ENCODE measurements at places on chromosomes 5 and 9.
A peak's percentile ranks its signal among the peaks of the same experiment; 100 is the strongest.

DNA sequence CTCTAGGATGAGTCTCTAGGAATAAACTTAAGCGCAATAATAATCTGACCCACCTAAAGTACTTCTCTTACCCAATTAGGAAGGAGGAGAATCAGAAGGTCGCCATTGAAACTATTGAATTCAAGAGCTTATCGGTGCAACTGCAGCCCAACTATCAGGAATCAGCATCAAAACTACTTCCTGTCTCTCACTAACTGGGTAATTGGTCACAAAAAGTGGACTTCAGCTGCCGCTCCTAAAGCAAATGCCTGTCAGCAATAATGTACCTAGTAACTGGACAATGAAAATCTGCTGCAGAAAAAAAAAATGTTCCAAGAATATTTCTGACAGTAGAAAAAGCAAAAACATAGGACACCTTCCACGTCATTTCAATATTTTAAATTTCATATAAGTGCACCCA lies 3.3 kb downstream of the OR1L8 start:
- DNase-seq, result no peak

DNA sequence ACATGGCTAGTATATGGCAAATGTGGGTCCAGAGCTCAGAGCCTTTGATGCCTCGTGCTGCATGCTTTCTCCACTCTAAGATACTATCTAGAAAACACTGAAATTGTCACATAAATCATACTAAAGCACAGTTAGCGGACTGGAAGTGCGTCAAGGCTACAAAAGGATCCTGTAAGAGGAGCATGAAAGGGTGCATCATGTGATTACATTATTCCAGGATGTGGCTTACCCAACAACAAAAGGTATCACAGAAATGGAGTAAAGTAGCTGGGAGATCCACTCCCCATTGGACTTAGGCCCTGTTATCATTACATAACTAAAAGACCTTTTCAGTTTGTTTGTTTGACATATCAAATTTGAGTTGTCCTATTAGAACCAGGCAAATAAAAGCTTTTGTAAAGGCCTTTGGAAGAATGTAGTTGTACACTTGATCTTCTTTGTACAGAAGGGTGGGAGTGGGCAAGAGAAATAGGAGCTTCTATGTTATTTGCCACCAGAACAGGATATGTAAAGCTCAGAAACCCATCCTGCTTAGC lies 6.9 kb downstream of the SLC31A1 start:
- DNase-seq, result no peak

DNA sequence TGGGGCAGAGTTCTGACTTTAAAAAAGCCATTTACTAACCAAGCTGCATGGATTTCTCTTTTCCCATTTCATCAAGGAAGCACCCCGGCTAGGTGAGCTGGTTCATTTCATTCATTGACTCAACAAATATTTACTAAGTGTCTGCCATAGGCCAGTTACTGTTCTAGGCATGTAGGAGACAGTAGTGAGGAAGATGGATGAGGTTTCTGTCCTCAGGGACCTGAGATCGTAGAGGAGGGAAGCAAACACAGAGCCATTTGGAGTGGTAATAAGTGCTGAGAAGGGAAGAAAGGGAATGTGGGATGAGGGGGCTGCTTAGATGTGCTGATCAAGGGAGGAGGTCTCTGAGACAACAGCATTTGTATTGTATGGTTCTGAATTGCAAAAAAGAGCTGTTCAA lies 120.4 kb downstream of the C9orf152 start:
- DNase-seq, result no peak

- DNase-seq, result no peak
Observed at GRCh38 chr5:153783362-153783658, 255.4 kb downstream of the FAM114A2 start.

DNA sequence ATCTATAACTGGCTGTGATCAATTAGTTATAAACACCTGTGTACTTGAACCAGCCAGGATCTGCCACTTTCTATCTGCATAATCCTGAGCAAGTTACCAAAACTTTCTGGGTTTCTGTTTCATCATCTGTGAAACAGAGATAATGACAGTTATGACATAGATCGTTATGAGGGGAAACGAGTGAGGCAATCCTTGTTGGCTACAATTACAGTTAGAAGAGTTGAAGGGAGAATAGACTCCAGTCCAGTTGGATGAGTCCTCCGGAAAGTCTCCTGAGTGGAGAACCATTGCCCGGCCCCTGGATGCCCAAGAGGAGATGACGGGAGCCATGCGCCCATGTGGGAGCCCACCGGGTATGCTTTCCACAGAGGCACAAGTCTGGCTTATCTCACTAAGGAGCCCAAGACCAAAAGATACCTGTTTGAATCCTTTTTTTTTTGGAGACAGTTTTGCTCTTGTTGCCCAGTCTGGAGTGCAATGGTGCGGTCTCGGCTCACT lies 4.5 kb downstream of the PDE6A start:
- no peak for DNase-seq

DNA sequence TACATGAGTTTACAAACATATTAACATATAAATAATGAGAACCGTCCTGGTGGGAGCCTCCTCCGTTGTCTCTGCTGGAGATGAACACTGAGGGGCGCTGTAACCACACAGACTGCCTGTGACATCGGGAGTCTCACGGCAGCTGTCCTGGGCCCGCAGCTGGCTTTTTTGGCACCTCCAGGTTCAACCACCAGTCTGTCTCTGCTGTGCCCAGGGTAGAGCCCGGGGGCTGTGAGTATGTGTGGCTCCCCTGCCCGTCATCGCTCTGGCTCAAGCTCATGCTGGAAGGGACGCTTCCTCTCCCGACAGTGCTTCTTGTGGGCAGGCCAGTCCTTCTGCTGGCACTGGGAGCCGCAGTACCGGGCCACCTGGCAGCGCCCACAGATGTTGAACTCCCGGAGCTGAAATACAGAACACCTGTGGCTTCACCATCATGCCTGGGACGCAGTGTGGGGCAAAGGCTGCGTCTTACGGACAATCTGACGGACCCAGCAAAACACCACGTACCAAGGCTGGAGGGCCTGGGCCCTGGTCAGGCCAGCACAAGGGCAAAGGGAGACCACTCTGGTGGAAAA lies 3.6 kb upstream of the DPH7 start:
- DNase-seq, result no peak

DNA sequence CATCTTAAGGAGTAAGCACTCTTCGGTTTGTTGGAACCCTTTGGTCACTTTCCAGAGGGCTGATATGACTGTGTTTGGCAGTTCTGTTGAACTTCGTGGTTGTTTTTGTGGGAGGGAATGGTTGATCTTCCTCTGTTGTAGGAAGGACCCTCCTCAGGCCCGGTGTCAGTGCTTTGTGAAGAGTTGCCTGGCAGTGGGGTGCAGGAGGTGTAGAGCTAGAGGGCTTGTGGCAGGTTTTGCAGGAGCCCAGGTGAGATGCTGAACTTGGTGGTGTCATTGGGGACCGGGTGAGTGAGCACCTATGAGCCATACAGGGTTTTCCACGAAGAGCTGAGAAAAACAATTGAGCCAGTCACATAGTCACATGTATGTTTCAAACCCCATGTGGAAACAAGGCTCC lies 27.2 kb downstream of the SECISBP2 start:
- DNase-seq, result no peak

- no peak for DNase-seq
Observed at GRCh38 chr5:3597167-3598007, 1.8 kb downstream of the IRX1 start.

GRCh38 chr9:123368023-123368422 lies 12.0 kb downstream of the CRB2 start:
- DNase-seq, result peak; percentile 79

- DNase-seq, result no peak
Observed at GRCh38 chr9:27565696-27566095, 7.6 kb downstream of the C9orf72 start.

DNA sequence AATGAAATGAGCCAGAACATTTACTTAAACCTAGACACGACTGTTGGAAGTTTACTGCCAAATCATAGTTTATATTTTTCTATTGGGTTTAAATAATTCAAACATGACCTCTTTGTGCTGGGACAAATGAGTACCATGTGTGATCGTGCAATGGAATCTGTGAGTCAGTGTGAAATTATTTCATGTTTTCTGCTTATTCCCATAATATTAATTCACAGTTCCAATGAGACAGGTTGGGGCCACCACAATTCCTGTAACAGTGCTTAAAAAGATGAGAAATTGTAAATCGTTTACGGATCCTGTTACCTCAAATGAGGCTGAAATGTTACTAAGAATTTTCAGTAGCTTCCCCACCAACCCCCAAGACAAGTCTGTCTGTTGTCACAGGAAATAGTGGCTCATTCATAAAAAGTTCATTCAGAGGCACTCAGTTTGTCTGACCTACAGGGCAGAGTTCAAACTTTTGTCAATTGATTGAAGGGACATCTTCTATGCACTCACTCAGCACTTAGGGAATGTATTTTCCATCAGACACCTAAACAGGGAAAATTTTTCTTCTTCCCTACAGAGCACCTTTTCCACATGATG lies 563.9 kb upstream of the ADAMTS16 start:
- DNase-seq, result peak; percentile 45

GRCh38 chr9:591292-591691 lies 250.2 kb upstream of the DMRT1 start:
- DNase-seq, result no peak

- DNase-seq, result no peak
Observed at GRCh38 chr9:130789747-130790672, 45.0 kb upstream of the ABL1 start.

GRCh38 chr9:127463911-127464310 lies 12.6 kb downstream of the LRSAM1 start:
- no peak for DNase-seq

- DNase-seq, result no peak
Observed at GRCh38 chr9:93058355-93059010, at the start of gene SUSD3. Gene SUSD3, plus strand, starts transcription at chr9:93058701. Its CDS starts 42 bp downstream, at chr9:93058743.

DNA sequence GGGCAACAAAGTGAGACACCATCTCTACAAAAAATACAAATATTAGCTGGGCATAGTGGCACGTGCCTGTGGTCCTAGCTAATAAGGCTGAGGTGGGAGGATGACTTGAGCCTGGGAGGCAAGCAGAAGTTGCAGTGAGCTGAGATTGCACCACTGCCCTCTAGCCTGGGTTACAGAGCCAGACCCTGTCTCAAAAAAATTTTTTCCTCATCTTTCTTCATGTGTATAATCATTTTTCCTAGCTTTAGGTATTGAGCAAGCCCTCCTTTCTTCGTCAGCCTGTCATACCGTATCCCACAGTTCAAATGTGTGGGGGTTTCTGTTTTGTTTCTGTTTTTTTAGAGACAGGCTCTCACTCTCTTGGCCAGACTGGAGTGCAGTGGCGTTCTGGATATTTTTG lies 41.3 kb downstream of the EHMT1 start:
- no peak for DNase-seq

GRCh38 chr9:125593581-125594222 lies 113.3 kb downstream of the MAPKAP1 start:
- no peak for DNase-seq

DNA sequence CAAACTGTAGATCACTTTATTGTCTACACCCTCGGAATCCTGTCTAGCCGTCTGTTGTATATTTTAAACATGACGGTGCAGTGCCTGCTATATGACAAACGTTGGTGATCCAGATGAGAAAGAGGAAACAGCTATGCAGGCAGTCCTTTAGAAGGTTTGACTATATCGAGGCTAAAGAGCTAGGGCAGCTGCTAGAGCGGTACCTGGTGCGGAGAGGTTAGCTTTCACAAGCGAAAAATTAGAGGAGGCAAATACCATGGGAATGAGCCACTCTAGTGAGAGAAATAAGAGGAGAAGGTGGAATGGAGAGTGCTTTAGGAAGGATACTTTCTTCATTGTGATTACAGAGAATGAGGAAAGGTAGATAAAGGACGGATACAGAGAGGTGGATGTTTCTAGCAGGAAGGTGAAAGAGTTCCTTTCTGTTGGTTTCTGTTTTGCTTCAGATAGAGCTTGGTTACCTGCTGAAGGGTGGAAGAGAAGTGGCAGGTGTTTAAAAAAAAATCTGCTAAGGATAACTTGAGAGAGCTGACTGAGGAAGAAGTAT lies 959 bp upstream of the FBXL17 start:
- no peak for DNase-seq

DNA sequence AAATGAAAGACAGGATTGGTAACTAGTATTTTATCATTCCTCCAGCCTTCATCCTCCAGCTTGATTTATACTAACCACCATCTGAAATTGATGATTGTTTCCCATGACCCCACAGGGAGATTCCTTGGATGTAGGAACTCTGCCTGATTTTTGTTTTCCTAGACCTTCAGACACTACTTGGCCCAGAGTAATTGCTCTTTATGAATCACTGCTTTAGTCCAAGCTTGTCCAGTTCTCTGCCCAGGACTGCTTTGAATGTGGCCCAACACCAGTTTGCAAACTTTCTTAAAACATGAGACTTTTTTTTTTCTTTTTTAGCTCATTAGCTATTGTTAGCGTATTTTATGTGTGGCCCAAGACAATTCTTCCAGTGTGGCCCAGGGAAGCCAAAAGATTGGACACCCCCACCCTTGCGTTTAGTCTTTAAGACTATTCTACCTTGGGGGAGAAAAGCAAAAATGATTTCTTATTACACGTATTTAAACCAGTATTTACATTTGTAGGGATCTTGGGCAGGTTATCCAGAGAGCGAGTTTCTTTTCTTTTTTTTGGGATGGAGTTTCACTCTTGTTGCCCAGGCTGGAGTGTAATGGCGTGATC lies 18.4 kb downstream of the BASP1 start:
- no peak for DNase-seq

- no peak for DNase-seq
Observed at GRCh38 chr5:77873239-77873638, 97.1 kb upstream of the TBCA start.

GRCh38 chr9:17926246-17926645 lies 347.4 kb downstream of the SH3GL2 start:
- DNase-seq, result peak; percentile 27

DNA sequence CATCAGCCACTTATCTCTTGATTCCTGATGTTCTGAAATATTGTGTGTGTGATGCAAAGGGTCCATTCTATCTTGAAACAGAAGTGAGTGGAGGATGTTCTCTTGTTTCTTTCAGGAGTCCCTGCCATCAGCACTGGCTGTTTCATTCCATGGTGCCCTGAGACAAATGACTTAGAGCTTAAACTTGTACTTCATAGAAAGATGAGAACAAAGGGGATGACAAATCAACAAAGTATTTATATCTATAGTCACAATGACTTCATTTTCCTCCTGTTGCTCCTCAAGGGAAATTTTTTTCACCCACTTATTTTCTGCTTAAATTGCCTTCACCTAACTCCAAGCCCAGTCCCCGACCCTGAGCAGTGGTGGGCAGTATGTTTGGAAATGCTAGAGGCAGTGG lies 171.6 kb downstream of the TARS1 start:
- peak; percentile 45 for DNase-seq

- no peak for DNase-seq
Observed at GRCh38 chr5:14342306-14342705, 199.2 kb downstream of the TRIO start.

- no peak for DNase-seq
Observed at GRCh38 chr5:140174014-140174413, 974 bp upstream of the CYSTM1 start.

DNA sequence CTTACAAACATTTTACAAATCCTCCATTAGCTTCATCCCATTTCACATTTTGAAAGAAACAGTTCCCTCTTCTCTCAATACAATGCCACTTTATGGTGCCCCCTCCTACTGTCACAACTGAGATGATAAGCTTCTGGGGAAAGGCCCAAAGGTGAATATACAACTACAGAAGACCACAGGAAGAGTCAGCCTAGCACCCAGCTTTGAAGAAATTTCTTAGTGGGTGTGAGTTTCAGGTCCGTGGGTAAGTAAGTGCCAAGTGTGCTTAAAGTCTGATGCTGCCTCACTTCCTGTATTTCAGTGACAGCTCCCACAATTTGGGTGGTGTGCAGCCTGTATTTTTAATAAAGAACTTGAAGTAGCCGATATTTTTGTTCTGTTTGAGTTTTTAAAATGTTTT lies 68.1 kb downstream of the ARHGEF28 start:
- no peak for DNase-seq
